ENCODE measurements at places on chromosomes 7 and 10.

GRCh38 chr10:62166331-62167131 lies 102.1 kb downstream of the RTKN2 start:
- H3K4me1 ChIP-seq: no peaks in the 10 kb centered on the region
- H3K27me3 ChIP-seq: no peaks in the 10 kb centered on the region
- H3K36me3 ChIP-seq: no peaks in the 10 kb centered on the region
- no peak for DNase-seq

- no peaks in the 10 kb centered on the region for H3K4me1 ChIP-seq
- H3K27ac ChIP-seq: no peak overlapping the region
- H3K36me3 ChIP-seq: no peaks in the 10 kb centered on the region
- no peak for DNase-seq
- no peaks in the 10 kb centered on the region for H3K27me3 ChIP-seq
Measured at GRCh38 chr7:109295158-109295557, 725.5 kb downstream of the DNAJB9 start.

DNA sequence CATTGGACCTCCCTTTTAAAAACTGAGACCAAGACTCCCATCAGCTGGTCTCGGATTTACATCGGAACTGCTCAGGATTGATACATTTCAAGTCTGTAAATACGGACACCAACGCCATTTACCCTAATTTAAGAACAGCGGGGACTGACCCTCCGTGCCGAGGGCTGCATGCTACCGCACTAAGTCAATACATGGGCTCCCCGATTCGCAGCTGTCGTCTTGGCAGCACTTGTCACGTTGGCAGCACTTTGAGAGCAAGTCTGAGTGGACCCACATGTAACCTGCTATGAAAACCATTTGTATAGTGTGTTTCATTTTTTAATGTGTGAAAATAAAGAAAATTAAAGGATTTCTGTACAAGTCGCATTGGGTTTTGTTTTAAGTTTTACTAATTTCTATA lies 83.4 kb downstream of the EZH2 start:
- H3K27me3 ChIP-seq: no peaks in the 10 kb centered on the region
- no peaks in the 10 kb centered on the region for H3K4me1 ChIP-seq
- no peak for DNase-seq
- H3K4me3 ChIP-seq: no peak overlapping the region
- H3K27ac ChIP-seq: no peak overlapping the region
- H3K36me3 ChIP-seq: peaks cover 8% of the 10 kb centered on the region

GRCh38 chr7:99004216-99004615 lies 125.9 kb downstream of the TRRAP start:
- H3K36me3 ChIP-seq: no peaks in the 10 kb centered on the region
- H3K4me1 ChIP-seq: peaks cover 6% of the 10 kb centered on the region
- peak; percentile 13 for DNase-seq

DNA sequence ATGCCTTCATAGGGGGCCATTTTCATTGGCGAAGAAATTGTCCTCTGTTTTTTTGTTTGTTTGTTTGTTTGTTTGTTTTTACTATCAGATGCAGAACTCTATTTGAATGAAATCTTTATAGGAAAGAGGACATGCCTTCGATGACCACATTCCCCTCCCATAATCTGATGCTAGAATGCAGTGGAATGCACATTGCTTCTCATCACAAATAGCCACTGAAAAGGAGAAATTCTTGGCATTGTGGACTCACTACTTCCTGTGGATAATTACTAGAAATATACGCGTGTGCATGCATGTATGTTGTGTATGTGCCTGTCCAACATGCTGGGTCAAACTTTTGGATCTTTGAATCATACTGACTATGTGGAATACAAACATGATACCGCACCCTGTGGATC lies 70.5 kb upstream of the SFMBT2 start:
- no peak for DNase-seq
- no peak overlapping the region for H3K27ac ChIP-seq
- H3K4me1 ChIP-seq: no peaks in the 10 kb centered on the region
- no peak overlapping the region for H3K4me3 ChIP-seq
- H3K36me3 ChIP-seq: no peaks in the 10 kb centered on the region
- no peaks in the 10 kb centered on the region for H3K27me3 ChIP-seq

DNA sequence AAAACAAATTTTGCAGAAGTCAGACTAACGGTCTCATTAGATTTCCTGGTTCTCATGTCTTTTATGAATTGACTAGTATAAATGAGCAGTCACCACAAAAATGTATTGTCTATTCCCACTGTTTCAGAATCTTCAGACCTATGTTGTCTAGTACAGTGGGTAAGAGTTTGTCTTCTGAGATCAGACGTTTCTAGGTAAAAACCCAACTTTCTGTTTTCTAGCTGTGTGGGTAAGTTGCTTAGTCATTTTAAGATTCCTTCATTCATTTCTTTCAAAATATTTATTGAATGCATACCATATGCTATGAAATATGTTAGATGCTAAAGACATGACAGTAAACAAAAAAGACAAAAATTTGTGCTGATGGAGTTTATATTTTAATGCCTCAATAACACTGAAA lies 156.3 kb downstream of the POLR1F start:
- no peak overlapping the region for H3K4me3 ChIP-seq
- H3K36me3 ChIP-seq: no peaks in the 10 kb centered on the region
- no peaks in the 10 kb centered on the region for H3K4me1 ChIP-seq
- H3K27ac ChIP-seq: no peak overlapping the region

DNA sequence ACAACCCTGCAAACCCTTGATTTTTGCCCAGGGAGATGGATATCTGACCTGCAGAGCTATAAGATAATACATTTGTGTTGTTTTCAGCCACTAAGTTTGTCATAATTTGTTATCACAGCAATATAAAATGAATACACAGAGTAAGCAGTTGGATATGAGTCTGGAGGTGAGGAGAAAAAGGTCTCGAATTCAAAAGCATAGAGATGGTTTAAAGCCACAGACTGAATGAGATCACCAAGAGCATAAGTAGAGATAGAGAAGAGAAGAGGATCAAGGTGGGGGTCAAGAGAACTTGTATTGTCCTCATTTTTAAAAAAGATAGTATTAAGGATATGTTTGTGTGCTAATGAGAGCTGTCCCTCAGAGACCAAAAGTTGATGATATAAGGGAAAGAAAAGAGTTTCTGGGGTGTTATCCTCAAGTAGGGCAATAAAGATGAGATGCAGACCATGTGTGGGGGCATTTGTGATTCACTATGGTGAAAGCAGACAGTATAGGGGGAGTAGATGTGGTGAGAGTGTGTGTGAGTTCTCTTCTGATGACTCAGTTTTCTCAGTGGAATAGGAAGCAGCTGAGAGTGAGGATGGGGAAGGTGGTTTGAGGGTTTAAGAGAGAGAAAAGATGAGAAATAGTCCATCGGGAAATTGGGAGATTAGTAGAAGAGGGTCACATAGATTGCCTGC lies 25.8 kb upstream of the PCGF5 start:
- no peaks in the 10 kb centered on the region for H3K27me3 ChIP-seq
- H3K4me3 ChIP-seq: no peak overlapping the region
- no peaks in the 10 kb centered on the region for H3K36me3 ChIP-seq
- H3K4me1 ChIP-seq: no peaks in the 10 kb centered on the region
- H3K27ac ChIP-seq: no peak overlapping the region
- no peak for DNase-seq

GRCh38 chr10:48639632-48640031 lies 34.8 kb upstream of the ARHGAP22 start:
- no peak for DNase-seq
- H3K27ac ChIP-seq: no peak overlapping the region
- H3K36me3 ChIP-seq: no peaks in the 10 kb centered on the region
- H3K27me3 ChIP-seq: no peaks in the 10 kb centered on the region
- H3K4me1 ChIP-seq: no peaks in the 10 kb centered on the region

- H3K36me3 ChIP-seq: no peaks in the 10 kb centered on the region
- no peaks in the 10 kb centered on the region for H3K4me1 ChIP-seq
- no peak for DNase-seq
- no peaks in the 10 kb centered on the region for H3K27me3 ChIP-seq
- peak overlapping the region; percentile 53 for H3K4me3 ChIP-seq
- H3K27ac ChIP-seq: peak overlapping the region; percentile 95
Measured at GRCh38 chr7:135147341-135147898, 452 bp upstream of the TMEM140 start.

- no peaks in the 10 kb centered on the region for H3K4me1 ChIP-seq
- no peaks in the 10 kb centered on the region for H3K27me3 ChIP-seq
- H3K27ac ChIP-seq: no peak overlapping the region
- H3K36me3 ChIP-seq: no peaks in the 10 kb centered on the region
- DNase-seq: no peak
Measured at GRCh38 chr7:10838228-10838627, 135.4 kb upstream of the PHF14 start.

GRCh38 chr10:118582511-118582910 lies 12.9 kb downstream of the PRLHR start:
- H3K27ac ChIP-seq: no peak overlapping the region
- DNase-seq: no peak
- H3K4me1 ChIP-seq: no peaks in the 10 kb centered on the region
- H3K27me3 ChIP-seq: no peaks in the 10 kb centered on the region
- no peak overlapping the region for H3K4me3 ChIP-seq
- no peaks in the 10 kb centered on the region for H3K36me3 ChIP-seq

DNA sequence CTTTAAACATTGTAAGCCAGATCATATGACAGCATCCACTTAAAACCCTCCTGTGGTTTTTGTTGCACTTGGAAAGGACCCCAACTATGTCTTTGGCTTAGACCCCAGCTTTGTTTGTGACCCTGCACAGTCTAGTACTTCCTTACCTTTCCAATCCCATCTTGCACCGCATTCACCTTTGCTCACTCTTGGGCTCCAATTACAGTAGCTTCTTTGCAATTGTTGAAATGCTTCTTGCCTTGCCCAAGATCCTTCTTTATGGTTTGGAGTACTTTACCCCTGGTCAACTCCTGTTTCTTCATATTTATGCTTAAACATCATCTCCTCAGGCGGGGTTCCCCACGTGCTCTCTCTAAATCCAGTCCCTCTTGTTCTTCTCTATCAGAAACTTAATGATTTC lies 162.6 kb downstream of the PTEN start:
- no peaks in the 10 kb centered on the region for H3K36me3 ChIP-seq
- no peaks in the 10 kb centered on the region for H3K27me3 ChIP-seq
- H3K27ac ChIP-seq: no peak overlapping the region
- H3K4me3 ChIP-seq: no peak overlapping the region

DNA sequence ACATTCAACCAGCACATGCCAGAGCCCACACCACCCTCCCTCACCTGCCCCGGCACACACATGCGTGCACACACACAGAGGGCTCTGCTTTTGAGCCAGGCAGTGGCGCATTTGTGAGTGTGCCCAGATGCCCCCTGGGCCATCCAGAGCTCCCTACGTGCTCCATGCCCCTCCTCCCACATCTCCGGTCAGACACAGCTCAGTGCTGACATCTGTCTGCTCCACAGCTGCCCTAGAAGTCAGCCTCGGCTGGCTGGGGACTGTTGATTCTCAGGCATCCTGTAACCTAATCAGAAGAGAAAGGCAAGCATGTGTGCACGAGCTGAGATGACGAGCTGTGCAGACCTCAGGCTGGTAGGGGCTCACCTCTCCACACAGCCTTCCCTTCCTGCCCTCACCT lies 135.1 kb downstream of the ZMIZ1 start:
- DNase-seq: no peak
- no peaks in the 10 kb centered on the region for H3K36me3 ChIP-seq
- H3K27me3 ChIP-seq: no peaks in the 10 kb centered on the region

- no peaks in the 10 kb centered on the region for H3K36me3 ChIP-seq
- no peaks in the 10 kb centered on the region for H3K27me3 ChIP-seq
- no peak for DNase-seq
- no peaks in the 10 kb centered on the region for H3K4me1 ChIP-seq
Measured at GRCh38 chr7:80147543-80148391, 13.1 kb downstream of the GNAI1 start.

- no peaks in the 10 kb centered on the region for H3K4me1 ChIP-seq
- peaks cover 5% of the 10 kb centered on the region for H3K27me3 ChIP-seq
- no peak overlapping the region for H3K4me3 ChIP-seq
- no peaks in the 10 kb centered on the region for H3K36me3 ChIP-seq
Measured at GRCh38 chr10:128985036-128985435, 482.0 kb upstream of the MGMT start.

GRCh38 chr7:41305001-41305400 lies 397.9 kb downstream of the INHBA start:
- no peaks in the 10 kb centered on the region for H3K36me3 ChIP-seq
- H3K27me3 ChIP-seq: no peaks in the 10 kb centered on the region
- no peak overlapping the region for H3K4me3 ChIP-seq
- H3K27ac ChIP-seq: no peak overlapping the region
- DNase-seq: no peak
- no peaks in the 10 kb centered on the region for H3K4me1 ChIP-seq
